MG63 (cell line): ENCODE measurements at places on chromosomes 12 and 14. TPM values are rescaled to one million over a fixed set of nuclear protein-coding genes. Genes with fewer than 3 reads are reported as not detected.

Gene SYNDIG1L
- not detected in 2 replicates for total RNA-seq

DNA sequence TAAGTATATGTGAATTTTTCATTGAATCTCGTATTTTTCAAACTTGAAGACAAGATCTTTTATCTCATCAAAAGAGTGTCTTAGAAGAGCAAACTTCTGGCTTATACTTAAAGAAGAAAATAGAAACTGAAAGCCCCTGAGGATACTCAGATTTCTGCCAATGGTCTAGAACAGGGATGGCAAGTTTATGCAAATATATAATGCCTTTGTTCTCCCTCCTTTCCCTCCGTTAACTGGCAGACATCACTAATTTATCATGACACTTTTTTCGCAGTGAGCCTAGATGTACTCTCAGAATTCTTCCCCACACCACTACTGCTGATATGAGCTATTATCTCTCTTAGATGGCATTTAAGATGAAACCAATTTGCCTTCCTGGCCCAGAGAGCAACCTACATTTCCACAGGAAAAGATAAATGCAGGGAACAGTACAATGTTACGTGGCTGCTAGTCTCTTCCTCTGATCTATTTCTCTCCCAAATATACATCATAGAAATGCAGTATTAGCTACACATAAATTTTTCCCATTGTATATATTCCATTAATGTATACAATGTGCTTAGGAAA, 40.0 kb upstream of the DAAM1 start:
- DNase-seq, result no peak

GRCh38 chr14:21398901-21399300, 15.1 kb upstream of the SUPT16H start:
- DNase-seq, result no peak

DNA sequence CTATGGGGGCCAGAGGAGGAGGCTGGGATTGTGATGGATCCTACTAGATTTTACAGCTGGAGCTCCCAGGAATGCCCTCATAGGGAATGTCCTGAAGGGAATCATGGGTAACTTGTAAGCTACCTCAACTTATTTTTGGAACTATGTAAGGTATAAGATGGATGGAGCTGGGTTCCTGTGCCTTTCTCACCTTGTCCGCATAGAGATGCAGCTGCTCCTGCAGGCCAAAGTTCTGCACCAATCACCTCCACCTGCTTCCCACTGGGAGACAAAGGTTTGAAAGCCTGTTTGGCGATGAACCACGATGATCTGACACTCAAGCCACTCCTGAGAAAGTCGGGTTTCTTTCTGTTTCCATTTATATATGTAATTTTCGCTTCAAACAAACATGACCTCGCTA, 648 bp upstream of the AKAP5 start:
- DNase-seq, result no peak

Gene CTDSP2
- total RNA-seq, result 73.2 and 73.3 TPM in 2 replicates

GRCh38 chr12:113086249-113087164, 30.0 kb downstream of the DTX1 start:
- DNase-seq, result no peak

Gene SLC7A7
- 4.0 TPM in 1 of 2 replicates, not detected in the other for total RNA-seq

- peak; percentile 52 for DNase-seq
Measured at GRCh38 chr12:65121049-65121955, at the start of gene WIF1. Gene WIF1 (minus strand): TSS chr12:65121305. CDS start chr12:65121191, 114 bp downstream.

DNA sequence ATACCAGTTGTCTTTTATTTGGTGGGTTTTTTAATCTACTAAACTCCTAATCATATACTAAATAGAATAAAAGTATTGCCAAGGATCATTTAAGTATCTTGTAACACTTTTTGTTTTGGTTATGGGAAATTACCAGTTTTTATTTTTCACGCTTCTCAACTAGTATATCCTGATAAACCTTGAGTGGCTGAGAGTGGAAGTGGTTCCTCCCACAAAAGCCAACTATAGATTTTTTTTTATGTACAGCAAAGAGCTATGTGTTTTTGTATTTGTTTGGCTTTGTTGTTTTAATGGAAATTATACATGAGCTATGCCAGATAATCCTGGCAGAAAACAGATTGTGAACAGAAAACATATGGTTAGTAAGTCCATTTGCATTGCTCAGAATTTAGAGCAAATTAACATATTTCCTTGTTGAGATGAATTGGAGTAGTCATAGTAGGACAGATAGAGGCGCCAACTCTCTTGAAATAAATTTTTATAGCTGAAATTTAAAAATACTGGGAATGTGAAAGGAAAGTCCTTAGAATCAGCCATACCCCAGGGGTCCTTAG, 60.9 kb upstream of the PSMA6 start:
- DNase-seq, result no peak

DNA sequence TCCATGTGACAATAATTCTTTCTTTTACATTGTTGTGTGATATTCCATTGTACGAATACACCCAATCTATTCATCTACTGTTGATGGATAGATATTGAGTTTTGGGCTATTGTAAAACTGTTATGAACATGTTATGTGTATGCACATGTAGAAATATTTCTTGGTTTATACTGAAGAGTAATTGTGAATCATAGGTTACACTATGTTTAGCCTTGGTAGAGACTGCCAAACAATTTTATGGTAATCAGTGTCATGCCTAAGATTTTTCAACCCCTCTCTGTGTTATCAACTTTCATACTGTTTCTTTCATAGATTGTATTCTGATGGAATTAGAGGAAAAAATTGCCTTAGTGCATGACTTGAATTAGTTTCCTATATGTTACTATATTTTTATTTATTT, 39.5 kb downstream of the FRMD6 start:
- DNase-seq, result no peak

GRCh38 chr14:57085801-57086200, 182.9 kb downstream of the EXOC5 start:
- no peak for DNase-seq

Gene PMCH
- not detected in 2 replicates for total RNA-seq

Gene PKP2
- 7.4 and 10.6 TPM in 2 replicates for total RNA-seq
